ENCODE measurements at places on chromosomes 3 and 15.

DNA sequence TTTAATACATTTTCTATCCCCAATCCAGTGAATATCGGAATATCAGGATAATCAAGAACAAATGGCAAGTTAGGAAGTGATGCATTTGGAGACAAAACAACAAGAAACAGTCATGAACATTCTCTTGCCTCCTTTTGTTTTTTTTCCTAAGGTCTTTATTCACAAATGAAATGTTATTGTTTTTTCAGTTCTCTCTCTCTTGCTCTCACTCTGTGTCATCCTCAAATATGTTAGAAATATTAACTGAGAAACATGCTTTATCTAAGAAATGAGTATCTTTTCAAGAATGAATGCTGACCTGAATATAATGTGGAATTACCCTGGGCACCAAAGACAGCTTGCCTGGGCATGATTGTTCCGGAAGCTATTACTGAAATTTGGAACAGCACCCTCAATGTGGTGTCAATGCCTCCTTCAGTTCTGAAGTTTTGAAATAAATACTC, 51.3 kb downstream of the RBMS3 start:
- DNase-seq: no peak

DNA sequence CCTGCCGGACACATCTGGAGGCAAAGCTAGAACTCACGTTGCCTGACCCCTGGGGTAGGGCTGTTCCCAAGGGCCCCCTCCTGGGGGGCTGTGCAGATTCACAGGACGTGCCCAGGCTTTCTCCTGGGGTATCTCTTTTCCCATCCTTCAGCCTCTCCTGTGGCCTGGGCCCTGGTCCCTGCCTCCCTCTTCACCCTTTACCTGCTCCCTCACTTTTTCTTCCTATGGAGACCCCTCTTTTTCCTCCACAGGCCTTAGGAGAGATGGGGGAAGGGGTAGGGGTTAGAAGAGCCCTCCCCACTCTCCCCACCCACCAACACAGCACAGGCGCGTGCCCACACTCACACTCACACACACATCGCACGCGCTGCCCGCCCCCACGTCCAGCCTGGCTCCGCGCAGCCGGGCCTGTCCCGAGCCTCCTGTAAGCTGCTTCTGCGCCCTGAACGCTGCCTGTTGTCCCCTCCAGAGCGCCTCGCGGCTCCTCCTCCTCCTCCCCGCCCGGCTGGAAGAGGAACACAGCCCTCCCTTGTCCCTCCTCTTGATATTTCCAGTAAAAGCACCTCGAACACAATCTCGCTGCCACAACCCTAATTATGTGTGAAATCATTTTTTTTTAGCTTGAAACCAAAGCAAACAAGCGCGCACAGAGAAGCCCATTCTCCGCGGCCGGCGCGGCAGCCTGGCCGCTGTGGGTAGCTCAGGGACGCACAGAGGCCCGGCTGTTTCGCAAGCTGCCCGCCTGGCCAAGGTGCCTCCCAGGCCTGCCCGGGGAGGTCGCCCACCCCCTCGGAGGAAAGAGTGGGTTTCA, 33.9 kb upstream of the ACAN start:
- DNase-seq: no peak

DNA sequence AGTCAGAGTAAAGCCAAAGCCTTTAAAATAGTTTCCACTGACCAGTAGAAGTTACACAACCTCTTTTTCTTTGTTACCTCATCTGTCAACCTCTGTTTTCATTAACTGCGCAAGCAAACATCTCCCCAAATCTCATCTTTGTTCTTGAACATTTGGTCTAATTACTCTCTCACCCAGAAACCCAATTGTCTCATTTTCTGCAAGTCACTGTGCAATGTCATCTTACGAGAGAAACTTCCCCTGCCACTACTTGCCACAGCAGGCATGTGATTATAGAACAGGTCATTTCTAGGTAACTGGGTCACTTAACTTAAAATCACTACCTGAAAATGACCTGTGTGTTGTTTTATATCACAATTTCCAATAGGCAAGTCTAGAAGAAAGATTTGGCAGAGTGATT, 159.4 kb downstream of the SI start:
- DNase-seq: no peak

GRCh38 chr15:66894986-66895780, 170.2 kb upstream of the SMAD3 start:
- no peak for DNase-seq

GRCh38 chr15:73767806-73768501, 14.8 kb upstream of the INSYN1 start:
- no peak for DNase-seq

- DNase-seq: no peak
Measured at GRCh38 chr3:114756506-114757279, 390.4 kb downstream of the ZBTB20 start.

GRCh38 chr3:11583235-11583634, 60.5 kb downstream of the VGLL4 start:
- DNase-seq: no peak

DNA sequence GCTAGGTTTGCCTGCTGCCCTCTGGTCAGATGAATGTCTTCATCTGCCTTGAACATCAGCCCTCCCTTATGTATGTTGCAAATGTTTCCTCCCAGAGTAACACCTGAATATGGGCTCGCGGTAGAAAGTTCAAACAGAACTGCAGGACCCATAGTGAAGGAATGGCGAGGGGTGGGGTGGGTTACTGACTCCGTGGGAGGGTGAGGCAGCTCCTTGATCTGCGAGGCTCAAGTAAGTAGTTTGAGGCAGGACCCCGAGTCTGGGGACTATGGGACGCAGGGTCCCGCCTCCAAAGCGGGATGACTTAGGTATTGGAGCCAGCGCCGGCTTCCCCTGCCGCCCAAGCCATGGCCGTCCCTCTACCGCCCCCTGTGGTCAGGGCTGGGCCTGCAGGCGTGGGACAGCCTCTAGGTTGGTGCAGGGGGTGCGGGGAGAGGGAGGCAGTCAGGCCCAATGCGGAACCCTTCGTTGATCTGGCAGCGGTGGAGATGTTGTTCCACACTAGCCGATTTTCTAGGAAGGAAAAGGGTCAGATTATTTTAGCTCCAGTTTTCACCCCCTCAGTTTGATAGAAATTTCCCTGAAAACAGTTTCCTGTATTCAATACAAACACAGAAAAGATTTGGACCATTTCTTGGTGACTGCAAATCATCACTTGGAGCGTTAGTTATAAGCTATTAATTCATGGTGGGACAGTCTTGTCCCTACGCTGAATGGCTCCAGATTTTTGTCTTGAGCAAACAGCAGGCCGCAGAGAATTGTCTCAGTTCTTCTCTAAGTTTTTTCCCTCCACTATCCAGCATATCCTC, 72.3 kb downstream of the CORO2B start:
- DNase-seq: no peak

DNA sequence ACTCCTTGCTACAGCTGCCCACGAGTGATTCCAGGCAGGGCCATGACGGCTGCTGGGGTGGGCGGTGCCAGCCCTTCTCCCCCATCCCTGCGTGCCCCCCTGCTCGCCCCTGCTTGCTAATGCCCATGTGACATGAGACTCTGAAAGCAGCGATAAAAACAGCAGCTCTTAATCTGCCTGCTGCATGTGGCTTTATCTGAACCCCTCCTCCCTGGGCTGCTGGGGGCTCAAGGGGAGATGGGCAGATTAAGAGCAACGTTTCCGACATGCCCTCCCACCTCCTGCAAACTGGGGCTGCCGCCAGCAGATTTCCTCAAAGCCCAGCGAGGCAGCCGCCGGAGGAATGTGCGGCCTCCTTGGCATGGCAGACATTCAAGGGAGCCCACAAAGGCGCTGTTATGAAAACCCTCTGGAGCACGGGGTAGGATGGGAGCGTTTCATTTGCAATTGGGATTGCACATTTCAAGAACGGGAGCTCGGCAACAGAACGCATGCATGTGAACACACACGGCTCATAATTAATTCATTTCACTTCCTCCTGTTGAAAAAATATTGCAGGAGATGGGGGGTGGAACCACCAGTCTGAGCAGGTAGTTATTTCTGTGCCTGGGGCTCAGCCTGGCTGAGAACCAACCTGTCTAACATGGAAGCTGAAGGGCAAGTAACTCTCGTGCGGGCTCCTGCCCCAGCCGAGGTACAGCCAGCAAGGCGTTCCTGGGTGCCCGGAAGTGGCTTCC, 504.2 kb upstream of the PROK2 start:
- DNase-seq: no peak

- DNase-seq: no peak
Measured at GRCh38 chr3:5304789-5305683, 117.5 kb downstream of the EDEM1 start.

GRCh38 chr3:4979428-4980228, at the start of gene BHLHE40:
Gene BHLHE40, plus strand, starts transcription at chr3:4979437. Its CDS starts 282 bp downstream, at chr3:4979719.
- no peak for DNase-seq

- DNase-seq: no peak
Measured at GRCh38 chr15:41969851-41970431, 2.4 kb downstream of the EHD4 start.

All from cerebellar nuclear complex (tissue), 1 donor.